NCI-H524 (cell line): ENCODE measurements at places on chromosomes 1 and 21.

DNA sequence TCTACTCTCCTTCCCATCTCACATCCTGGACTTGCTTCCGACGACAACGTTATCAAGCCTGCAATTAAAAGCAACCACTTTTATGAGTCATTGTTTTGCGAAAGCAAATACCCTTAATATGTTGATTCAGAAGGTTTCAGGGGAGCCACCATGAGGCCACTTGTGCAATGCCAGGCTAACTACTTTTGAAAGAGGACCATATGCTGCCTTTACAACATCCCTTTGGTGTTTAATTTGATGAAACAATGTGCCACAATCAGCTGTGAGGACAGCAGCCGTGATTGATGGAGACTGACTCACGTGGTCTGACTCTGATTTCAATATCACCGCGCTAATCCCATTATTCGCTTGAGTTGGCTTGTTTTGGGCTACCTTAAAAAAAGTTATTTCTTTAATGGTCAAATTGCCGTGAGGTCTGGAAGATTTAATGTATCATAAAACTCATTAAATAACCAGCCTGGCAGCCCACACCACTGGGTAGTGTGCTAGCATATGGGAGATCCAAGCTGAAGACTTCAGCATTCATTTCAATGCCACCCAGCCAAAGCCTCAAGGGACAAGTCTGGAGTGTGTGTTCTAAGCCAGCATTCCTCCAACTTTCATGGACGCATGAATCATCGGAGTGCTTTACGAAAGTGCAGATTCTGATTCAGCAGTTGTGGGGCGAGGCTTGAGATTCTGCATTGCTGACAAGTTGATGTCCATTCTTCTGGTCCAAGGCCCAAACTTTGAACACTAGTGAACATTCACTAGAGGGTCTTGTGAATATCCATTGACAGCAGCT is 73.3 kb upstream of the PAXBP1 start:
- peak; percentile 87 for DNase-seq

DNA sequence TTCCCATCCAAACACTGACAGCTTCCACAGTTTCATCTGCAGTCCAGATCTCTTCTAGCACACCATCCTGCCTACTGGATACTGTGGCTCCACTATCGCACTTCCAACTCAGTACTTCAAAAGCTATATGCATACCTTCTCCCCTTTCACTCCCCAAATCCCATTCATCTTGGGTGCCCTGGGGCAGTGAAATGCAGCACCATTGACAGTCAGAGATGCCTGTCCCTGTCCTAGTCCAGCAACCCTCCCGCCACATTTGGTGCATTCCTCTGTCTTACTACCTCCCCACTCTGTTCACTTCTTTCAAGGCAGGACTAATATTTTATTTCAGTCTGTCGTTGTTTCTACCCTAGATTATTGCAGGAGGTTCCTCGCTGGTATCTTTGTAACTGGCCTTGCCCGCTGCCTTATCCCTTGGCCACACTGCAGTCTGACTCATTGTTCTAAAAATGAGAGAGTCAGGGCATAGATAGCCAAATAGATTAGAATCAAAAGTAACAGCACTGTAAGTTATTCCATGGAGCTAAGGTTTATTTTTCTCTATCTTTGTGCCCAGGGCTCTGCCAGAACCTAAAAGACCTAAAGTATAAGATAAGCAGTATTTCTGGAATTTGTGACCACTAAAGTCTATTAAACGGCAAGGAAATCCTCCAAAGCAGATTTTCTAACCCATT is 96.7 kb downstream of the ESRRG start:
- DNase-seq: no peak

DNA sequence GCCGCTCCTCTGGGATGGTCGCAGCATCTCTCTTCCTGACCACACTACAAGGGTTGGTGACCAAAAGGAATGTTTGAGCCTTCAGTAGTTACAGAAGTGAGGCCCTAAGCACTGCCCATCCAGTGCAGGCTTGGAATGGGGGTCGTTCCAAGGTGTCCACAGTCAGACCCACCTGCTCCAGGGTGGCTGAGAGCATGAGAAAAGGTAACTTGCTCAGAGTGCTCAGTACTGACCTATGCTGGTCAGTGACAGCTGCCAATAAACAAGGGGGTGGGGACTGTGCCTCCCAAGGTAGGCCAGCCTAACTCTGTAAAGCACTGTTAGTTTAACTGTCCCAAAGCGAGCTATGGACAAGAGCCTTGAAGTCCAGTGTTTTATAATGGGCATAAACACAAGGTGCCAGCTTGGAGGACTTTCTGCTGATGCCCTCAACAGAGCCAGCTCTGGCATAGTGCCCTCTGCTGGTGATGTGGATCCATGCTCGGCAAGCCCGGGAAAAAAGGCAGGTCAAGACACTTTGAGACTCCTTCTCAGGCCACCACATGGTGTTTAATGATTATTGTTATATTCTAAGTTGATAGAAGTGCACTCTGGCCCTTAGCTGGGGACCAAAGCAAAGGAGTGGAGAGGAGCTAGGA is 78.1 kb upstream of the DNAH14 start:
- DNase-seq: peak; percentile 67

GRCh38 chr1:208598021-208598420 is 353.8 kb upstream of the PLXNA2 start:
- DNase-seq: no peak

GRCh38 chr1:243267471-243267880 is 11.6 kb downstream of the SDCCAG8 start:
- DNase-seq: no peak

DNA sequence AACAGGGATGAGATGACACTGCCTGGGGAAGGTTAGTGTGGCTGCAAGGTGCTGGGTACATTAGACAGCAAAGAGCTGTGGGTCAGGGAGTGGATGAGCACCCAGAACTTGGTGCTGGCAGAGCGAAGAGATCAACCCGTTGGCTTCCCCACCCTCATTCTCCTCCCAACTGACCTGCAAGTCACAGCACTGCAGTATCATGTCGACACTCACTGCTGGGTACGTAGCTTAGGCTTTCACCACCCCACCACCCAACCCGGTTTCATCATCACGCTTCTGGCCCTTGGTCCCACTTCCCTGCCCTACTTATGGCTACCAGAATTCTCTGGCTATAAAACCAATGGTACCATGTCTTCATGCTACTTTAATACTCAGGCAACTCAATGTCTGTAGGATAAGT is 73.6 kb upstream of the LYST start:
- no peak for DNase-seq

- no peak for DNase-seq
Measured at GRCh38 chr1:9100471-9101043, 28.3 kb downstream of the GPR157 start.

DNA sequence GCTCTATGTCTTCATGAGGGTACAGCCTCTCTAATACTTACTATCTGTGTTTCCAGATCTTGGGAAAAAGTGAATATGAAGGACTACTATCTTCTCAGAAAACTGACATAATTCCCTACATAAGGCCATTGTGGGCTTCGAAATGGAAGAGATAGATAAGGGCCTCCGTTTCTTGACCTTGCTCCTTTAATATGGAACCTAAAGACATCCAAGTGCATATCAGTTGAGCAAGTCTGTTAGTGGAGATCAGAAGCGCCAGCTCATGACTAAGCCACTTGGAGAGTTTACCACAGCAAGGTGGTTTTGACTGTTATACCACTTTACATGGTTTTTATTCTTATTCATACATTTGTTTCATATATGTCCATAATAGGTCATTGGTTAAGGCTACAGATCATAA is 35.3 kb upstream of the FCER1A start:
- no peak for DNase-seq

GRCh38 chr21:42424914-42425541 is 21.3 kb downstream of the UBASH3A start:
- peak; percentile 62 for DNase-seq

DNA sequence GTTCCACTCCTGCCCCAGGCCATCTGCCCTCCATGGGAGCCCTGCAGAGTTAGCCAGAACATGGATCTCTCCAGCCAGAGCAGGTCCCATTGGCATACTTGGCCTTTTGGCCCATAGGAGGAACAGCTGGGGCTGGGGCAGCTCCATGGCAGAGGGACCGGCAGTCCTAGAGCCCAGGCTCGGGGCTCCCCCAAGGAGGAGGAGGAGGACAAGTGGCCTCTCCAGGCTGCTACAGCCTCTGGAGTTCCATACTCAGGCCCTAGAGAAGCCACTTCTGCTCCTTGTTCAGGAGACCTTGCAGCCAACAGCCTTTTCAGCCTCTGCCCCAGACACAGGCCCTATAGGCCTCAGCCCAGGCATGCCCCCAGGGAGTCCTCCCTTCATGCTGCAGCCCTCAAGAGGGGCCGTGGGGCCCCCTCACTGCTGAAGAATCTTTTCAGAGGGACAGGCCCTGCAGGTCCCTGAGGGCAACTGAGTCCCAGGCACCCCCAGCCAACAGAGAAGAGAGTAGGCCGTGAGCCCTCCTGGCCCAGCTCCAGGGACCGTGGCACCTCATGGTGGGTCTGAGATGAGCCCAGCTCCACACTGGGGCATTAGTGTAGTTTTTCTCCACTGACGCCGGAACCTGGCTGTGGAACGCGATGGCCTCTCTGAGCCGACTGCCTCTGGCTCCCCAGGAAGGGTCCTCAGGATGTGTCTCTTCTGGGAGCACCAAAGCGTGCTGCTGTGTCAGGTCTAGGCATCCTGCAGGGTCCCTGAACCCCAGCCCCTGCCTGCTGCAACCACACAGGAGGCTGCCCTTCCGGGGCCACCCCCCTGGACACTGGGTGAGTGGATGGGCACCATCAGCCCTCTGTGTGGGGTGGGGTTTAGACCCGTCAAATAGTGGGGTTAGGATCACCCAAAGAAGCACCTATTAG is 297.6 kb upstream of the VAMP3 start:
- DNase-seq: no peak

GRCh38 chr1:175009532-175009931 is 9.8 kb downstream of the CACYBP start:
- no peak for DNase-seq

DNA sequence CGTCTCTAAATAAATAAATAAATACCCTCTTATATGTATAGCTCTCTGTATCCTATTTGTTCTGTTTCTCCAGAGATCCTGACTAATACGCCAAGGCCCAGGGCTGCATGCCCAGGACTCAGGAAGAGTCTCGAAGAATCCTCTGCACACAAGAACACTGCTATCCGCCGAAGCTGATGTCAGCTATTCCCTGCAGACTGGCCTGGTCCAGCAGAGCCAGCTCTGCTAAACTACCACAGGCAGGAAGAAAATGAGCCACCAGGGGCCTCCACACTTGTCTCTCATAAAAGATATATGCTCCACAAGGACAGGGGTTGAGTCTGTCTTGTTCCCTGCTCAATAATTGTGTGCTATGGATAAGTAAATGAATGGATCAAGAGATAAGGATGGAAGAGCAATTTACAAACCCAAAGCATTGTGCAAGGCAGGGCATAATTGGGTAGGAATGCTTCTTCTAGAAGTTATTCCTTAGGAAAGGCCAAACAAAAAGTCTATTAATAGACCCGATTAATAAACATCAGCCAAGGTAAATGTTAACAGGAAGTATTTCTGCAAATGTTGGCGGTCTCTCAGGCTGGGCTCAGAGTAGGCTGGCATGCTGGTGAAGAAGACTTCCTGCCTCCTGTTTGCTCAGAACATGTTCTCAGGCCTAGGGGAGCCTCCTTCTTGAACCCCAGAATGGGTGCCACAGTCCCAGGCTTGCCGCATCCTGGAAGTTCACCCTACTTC is 26.3 kb upstream of the MAN1C1 start:
- no peak for DNase-seq

- DNase-seq: no peak
Measured at GRCh38 chr1:58927041-58927721, 143.3 kb upstream of the JUN start.

GRCh38 chr1:9922342-9922741 is 12.3 kb upstream of the CTNNBIP1 start:
- no peak for DNase-seq

DNA sequence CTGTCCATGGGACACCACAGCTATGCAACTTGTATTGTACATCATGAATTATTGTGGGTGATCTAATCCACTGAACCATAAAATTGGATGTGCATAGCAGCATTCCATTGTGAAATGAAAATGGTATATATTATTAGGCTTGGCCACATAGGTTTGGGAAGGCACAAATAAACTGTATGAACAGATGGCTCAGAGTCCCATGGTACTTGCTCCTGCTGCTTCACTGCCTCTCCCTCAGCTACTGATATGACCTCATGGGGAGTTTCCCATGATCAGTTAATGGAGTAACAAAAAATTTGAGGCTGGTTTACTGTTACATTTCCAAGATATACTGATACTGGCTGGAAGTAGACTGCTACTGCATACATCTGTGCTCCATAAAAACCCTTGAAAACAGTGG is 152.7 kb upstream of the NEGR1 start:
- peak; percentile 53 for DNase-seq

- no peak for DNase-seq
Measured at GRCh38 chr1:1451696-1452364, 2.3 kb downstream of the ATAD3C start.

GRCh38 chr1:234586304-234586703 is 23.7 kb downstream of the IRF2BP2 start:
- DNase-seq: no peak

DNA sequence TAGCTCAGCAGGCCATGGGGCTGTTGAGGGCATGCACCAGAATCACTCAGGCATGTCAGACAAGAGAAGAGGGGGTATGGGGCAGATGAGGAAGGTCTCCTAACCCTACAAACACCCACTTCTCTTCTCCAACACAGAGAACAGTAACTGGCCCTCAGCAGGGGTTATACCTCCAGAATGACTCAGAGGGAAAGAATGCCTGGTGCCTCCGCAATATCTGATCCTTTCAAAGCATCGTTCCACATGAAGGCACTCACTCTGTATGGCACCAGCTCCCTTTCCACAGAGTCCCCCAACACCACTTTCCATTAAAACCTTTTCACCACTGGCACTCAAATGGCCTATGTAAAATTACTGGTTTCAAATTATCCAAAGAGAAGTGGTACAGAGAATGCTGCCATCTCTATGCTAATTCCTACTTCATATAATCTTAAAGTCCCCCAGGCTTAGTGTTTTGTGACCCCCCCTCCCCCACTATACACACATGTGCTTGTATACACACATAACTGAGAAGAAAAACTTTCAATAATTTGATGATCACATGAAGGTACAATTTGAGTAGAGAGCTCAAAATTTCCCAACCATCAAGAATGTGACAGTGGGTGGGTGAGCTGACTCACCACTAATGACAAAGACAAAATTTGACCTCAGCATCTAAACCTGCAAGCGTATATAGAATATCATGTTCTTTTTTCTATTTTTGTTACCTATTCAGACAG is 91.5 kb downstream of the SIPA1L2 start:
- DNase-seq: no peak

- DNase-seq: no peak
Measured at GRCh38 chr1:64965366-64966157, 787 bp downstream of the JAK1 start.

GRCh38 chr1:210189426-210189825 is 43.2 kb upstream of the SERTAD4 start:
- no peak for DNase-seq

DNA sequence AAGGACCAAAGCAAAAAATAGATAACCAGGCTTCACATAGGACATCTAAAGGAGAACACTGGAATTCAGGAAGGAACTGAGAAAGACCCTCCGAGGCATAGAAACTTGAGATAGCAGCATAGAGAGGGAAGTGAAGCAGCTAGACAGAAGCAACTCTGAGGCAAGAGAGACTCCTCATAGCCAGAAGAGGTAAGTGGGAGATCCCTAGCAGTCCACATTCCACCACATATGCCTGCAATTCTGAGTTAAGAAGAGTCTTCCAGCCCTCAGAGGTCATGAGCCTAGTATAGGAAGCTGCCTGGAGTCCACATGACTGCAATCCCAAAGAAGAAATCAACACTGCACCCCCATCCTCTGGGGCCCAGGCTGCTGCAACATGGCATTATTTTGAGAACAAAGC is 13.9 kb upstream of the FGGY start:
- DNase-seq: no peak
